ENCODE measurements at places on chromosomes 4 and X. TPM values are rescaled to one million over a fixed set of nuclear protein-coding genes. Genes with fewer than 3 reads are reported as not detected.

GRCh38 chr4:101037938-101038413 is 309.4 kb downstream of the PPP3CA start:
- DNase-seq: peak; percentile 19

GRCh38 chr4:112315446-112315845 is 18.3 kb downstream of the ALPK1 start:
- DNase-seq: no peak

- peak; percentile 19 for DNase-seq
These were observed 51.4 kb upstream of the LSM6 start for GRCh38 chr4:146124023-146124680.

DNA sequence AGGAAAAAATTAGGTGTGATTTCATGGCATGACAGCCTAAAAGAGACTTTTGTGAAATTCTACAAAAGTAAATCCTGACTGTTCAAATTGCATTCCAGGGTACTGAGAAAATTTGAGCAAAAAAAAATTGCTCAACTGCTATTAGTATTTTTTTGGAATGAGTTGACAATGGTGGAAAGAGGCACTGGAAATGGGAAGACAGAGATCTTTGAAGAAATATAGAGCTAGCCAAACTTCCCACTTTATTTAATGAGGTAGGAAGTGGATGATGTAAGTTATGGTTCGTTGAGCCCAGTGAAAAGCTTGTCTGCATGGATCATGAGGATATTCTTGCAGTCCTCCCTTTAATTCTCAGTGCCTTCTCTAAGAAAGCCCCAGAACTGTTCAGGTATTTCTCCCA is 183.8 kb downstream of the PTTG2 start:
- no peak for DNase-seq

DNA sequence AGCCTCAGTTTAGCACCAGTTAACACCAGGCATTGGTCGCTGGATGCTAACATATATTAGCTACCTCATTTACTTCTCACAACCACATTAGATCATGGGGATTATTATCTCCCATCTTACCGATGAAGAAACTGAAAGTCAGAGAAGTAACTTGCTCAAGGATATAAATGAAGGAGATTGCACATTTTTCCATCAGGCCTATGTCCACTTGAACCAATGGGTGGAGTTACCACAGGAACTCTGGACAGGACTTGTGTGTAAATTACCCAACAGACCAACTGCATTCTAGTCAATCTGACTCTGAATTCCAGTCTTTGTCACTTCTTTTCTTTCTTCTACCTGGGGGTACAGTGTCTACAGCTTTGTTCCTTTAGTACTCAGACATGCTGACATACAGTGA is 1.8 kb downstream of the LNX1 start:
- no peak for DNase-seq

DNA sequence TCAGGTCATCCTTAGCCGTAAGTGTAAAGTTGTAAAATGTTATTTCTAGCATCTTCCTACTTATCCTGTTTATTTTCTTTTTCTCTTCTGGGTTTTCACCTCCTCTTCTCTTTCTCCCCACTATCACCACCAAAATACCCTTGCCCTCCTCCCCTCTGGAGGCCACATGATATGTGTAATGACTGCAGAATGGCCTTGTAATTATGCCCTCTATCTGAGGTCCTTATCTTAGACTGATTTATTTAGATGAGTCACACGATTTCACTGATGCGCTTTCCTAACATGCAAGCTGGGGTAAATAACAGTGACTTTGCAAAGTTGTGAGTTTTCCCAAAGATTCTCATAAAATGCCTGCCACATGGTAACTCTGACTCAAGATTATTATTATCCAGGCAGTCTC is 231.8 kb upstream of the GPRIN3 start:
- DNase-seq: no peak

DNA sequence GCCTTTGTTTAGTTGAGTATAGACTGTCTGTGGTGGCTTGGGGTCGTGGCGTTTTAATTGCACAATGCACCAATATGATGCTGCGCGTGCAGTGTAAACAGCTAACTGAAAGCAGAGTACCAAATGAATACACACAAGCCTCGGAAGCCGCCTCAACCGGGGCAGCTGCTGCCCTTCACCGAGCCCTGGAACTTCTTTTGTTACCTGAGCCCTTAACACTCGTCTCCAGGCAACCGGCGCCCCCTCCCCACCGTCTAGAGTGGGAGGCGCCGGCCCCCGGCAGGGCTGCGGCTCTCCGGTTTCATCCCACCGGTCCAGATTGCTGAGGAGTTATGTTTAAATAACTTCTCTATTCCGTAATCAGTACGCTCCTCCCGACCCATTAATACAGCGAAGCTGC is 173.2 kb upstream of the TBL1X start:
- DNase-seq: no peak

DNA sequence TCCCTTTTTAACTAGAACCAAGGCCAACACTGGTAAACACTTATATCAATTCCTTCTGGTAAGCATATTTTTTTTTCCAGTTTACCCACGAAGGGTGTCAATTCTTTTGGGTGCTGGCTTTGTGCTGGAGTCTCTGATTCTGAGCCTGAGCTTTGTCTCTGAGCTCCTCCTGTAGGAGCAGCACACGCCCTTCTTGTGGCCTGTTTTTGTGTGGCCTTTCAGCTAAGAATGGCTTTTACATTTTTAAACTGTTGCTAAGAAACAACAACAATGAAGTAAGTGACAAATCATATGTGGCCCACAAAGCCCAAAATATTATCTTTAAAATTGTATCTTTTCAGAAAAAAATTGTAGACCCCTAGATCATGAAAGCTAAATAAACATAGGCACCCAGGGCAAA is 98.0 kb upstream of the TBC1D9 start:
- DNase-seq: no peak

- no peak for DNase-seq
These were observed 232.0 kb upstream of the PSAPL1 start for GRCh38 chr4:7666744-7667143.

- no peak for DNase-seq
These were observed 51.7 kb downstream of the ADGRG2 start for GRCh38 chrX:19070555-19070994.

- DNase-seq: peak; percentile 93
These were observed 35.3 kb upstream of the GRPEL1 start for GRCh38 chr4:7103031-7103606.

- DNase-seq: peak; percentile 13
These were observed 937 bp downstream of the HELQ start for GRCh38 chr4:83454686-83455085.

DNA sequence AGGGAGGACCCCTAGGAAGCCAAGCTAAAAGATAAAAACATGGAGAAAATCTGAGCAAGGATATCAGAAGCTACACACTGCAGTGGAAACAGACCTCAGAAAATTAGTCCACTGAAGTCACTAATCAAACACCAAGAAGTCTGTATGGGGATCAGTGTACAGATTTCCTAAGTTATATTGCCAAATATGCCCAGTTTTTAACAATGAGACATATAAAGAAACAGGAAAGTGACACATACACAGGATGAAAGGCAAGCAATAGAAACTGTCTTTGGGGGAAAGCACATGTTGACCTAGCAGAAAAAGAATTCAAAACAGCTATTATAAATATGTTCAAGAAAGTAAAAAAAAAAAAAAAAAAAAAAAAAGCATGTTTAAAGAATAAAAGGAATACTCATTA is 153.7 kb downstream of the PPP4R3C start:
- no peak for DNase-seq

DNA sequence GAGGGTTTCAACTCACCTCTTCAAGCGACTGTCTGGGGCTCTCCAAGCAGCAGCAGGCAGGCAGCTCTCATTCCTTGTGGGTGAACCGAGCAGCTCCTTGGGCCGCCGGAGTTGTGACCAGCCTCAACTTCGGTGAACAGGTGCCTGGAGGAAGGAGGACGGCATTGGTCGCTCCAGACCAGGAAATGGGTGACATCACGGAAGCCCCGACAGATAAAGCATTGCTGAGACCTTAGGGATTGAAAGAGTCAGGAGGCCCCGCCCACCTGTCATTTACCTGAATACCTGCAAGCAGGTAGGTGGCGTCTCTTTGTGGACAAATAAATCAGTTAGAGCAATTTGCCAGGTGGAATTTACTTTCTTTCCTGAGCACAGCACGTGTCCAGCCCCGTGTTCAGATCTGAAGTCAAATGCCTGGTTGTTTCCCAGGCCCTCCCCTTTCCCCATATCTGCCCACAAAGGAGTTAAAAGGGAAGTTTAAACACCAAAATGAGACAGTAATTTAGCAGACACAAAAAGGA is at the start of gene LNX1:
TSS of gene LNX1 (minus strand) at position 115 of the 521 bp plus-strand sequence. CDS start 17,484 bp downstream, outside the sequence.
- DNase-seq: peak; percentile 5

GRCh38 chr4:6739920-6740319 is 23.9 kb downstream of the BLOC1S4 start:
- no peak for DNase-seq

DNA sequence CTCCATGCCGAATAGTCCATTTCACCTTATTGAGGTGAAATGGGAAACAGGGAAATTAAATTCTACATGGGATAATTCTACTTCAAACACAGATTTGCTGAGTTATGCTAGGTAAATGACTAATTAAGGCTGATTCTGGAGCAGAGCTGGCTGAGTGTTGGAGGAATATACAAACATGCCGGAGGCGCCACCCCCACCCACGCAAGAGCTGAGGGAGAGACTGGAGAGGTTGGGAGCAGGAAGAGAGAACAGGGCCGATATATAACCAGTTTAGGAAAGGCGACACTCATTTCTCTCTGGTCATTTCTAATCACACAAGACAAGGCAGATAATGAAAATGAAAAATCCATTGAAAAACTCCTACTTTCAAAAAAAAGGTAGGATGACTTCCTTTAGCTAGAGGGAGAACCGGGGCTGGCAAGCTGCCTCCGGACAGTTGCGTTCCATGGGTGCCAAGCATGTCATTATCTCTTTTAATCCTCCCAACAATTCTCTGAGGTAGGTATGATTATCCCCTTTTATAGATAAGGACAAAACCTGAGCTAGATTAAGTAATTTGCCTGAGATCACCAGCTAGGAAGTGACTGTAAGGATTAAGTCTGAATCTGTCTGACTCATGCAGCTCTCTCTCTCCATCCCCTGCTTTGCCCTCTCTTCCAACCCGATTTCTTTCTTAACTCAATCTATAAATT is 27.6 kb upstream of the CFAP299 start:
- DNase-seq: no peak

GRCh38 chr4:69025191-69025998 is 70.9 kb upstream of the UGT2B7 start:
- no peak for DNase-seq

GRCh38 chrX:122272011-122272410 is 912.1 kb upstream of the GRIA3 start:
- no peak for DNase-seq

DNA sequence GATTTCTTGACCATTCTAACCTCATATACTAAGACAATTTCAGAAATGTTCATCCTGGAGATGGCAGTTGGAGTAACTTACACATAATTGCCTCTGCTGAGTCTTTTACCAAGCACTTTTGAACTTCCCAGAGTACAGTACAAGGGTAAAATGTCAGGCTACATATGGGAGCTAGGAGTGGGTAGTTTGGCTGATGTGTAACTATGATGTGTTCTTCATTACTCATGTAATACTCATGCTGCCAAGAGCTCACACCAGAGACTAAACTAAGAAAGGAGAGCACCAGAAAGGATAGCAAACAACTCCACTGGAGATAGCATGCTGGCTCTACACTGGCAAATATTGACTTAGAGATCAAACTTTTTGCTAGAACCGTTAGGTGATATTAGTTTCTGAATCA is 194.0 kb downstream of the PDGFRA start:
- no peak for DNase-seq

DNA sequence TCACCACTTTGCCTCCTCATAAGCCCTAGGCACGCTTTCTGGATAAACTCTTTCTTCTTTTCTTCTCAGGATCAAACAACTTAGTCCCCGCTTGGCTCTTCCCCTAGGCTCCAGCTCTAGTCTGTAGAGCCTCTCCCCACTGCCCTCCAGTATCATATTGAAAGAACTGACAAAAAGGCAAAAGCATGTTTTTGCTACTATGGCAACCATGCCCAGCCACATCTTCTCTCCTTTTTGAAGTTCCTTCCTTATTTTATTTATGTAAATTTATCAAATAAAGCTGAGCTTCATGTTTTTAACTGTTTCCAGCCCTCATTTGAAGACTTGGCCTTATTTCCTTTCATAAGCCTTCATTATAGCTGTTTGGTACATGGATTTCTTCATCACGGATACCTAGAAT is 86.0 kb upstream of the LIMCH1 start:
- DNase-seq: no peak

- no peak for DNase-seq
These were observed at the start of gene UGT2B17 for GRCh38 chr4:68576272-68577125. TSS of gene UGT2B17 (minus strand) at chr4:68576322. CDS start at chr4:68568484, 7,838 bp downstream.

DNA sequence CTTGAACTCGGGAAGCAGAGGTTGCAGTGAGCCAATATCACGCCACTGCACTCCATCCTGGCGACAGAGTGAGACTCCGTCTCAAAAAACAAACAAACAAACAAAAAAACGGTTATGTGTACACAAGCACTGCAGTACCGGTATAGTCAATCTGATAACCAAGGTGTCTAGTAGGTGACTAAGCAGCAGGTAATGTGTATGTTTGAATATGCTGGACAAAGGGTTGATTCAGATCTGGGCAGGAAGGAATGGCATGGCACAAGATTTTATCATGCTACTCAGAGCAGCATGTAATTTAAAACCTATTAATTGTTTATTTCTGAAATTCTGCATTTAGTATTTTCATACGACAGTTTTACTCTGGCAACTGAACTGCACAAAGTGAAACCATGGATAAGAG is 41.7 kb downstream of the MAGEC1 start:
- no peak for DNase-seq

DNA sequence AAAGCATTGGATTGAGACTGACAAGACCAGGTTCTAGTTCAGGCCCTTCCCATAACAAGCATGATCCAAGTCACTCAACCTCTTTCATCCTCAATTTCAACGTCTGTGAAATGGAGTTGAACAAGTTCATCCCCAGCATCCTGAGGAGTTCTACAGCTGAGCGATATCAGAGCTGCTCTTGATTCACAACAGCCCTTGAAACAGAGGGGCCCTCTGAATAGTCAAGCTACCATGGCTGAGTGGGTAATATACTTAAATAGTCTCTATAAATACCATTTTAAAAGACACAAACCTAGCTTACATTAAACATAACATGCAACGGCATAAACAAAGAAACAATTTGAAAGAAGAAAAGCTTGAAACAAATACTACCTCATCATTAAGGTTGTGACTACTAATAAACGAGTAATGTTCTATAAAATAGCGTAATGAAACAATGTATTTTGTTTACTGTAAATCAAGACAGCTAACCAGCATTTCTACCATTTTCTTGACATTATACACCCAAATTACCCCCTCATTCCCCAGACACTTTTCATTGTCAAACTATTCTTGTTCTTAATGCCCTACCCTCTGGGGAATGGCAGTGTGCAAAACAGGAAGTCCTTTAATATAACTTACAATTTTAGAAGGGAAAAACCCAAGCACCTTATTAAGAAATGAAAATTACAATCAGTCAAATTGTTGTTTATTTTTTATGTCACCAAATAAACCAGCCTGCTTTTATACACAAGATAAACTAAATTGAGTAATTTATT is 202.3 kb downstream of the PARM1 start:
- no peak for DNase-seq

ADGRG4 gene
- total RNA-seq: not detected

GAGE12J gene
- not detected for total RNA-seq

ZBED1 gene
- total RNA-seq: 26.3 TPM

EDA gene
- total RNA-seq: 0.92 TPM

XK gene
- total RNA-seq: 0.07 TPM

DCHS2 gene
- not detected for total RNA-seq

SATL1 gene
- total RNA-seq: not detected

GPRASP1 gene
- 3.9 TPM for total RNA-seq

MAGEA4 gene
- total RNA-seq: not detected

GUCY1B1 gene
- total RNA-seq: 0.27 TPM

ZDHHC9 gene
- 10.4 TPM for total RNA-seq

SLC10A4 gene
- not detected for total RNA-seq

MSANTD1 gene
- 0.43 TPM for total RNA-seq

ARX gene
- not detected for total RNA-seq

PCDH10 gene
- total RNA-seq: not detected

Measured in activated CD8-positive, alpha-beta T cell treated with anti-CD3 and anti-CD28 coated beads for 36 hours (primary cell).